Bronchial epithelial cell (primary cell): ENCODE measurements at places on chromosomes 6 and 20. TPM values are rescaled to one million over a fixed set of nuclear protein-coding genes. Genes with fewer than 3 reads are reported as not detected.

Gene NKX2-4
- not detected in 2 replicates for total RNA-seq

Gene BNIP5
- total RNA-seq = not detected in 2 replicates

Gene BPIFB2
- total RNA-seq = not detected in 2 replicates

Gene DPPA5
- not detected in 2 replicates for total RNA-seq

Gene ADGB
- total RNA-seq = not detected in 2 replicates

- no peak for DNase-seq
Observed at GRCh38 chr6:98516866-98517265, 317.5 kb upstream of the POU3F2 start.

- DNase-seq = peak; percentile 65
Observed at GRCh38 chr6:11585426-11586016, 48.0 kb downstream of the TMEM170B start.

DNA sequence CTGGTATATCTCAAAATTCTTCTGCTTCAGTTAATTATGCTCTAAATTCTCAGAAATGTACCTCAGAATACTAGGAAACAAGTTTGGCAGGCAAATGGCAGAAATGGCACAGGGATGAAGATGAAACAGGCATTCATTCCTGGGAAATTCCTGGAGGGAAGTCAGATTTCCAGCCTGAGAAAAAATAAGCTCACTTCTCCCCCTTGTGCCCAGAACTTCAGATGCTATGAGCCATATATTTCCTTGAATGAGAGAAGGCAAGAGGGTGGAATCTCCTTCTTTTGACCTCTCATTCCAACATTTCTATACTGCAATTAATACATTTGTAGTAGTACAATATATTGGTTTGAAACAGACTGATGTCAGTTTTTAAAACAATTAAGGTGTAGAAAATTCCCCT, 22.8 kb downstream of the RGS17 start:
- DNase-seq = peak; percentile 46

GRCh38 chr6:125356884-125357283, 55.1 kb upstream of the HDDC2 start:
- no peak for DNase-seq

- no peak for DNase-seq
Observed at GRCh38 chr6:30077218-30077617, 1.6 kb upstream of the RNF39 start.

DNA sequence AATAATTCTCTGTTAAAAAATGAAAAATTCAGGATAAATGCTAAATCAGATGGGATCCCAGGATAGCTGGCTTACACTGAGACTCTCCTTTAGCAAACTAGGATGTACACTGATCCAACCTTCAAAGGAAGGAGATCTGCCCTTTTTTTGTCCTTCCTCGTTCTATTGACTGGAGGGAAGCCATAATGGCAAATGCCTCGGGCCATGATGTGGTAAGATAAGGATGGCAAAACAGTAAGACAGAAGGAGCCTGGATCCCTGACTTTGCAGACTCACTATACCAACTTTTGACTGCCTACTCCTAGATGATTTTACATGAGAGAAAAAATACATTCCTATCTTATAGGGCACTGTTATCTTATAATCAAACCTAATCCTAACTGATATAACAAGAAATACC, 156.9 kb upstream of the BEND3 start:
- DNase-seq = no peak

GRCh38 chr6:48978016-48978415, 485.0 kb downstream of the MMUT start:
- DNase-seq = peak; percentile 37

DNA sequence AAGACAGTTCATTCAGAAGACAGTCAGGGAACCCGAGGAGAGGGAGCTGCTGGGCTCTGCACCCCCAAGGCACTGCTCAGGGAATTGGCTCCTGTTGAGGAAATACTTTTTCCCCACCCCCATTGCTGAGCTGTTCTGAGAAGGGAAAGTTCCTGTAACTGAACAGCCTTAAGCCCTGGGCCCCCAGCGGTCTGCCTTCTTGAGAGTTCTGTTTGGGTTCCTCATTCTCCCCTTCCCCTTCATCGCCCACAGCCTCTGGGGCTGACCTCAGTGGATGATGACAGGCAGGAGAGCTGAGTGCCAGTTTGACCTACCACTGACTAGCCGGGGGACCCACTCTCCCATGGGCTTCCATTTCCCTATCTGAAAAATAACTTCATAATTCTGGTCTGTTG, 10.7 kb downstream of the HCK start:
- DNase-seq = no peak

- DNase-seq = no peak
Observed at GRCh38 chr20:14801591-14802325, 464.3 kb upstream of the FLRT3 start.

- DNase-seq = no peak
Observed at GRCh38 chr6:106802139-106802538, 172.4 kb downstream of the CD24 start.

GRCh38 chr6:157270308-157270707, 53.0 kb downstream of the TMEM242 start:
- no peak for DNase-seq
